Activated naive CD4-positive, alpha-beta T cell (primary cell): ENCODE measurements at places on chromosomes 2 and 18.

- DNase-seq, result no peak
These were observed 405.8 kb upstream of the SALL3 start for GRCh38 chr18:78573773-78574172.

- DNase-seq, result no peak
These were observed 2.2 kb downstream of the ST3GAL5 start for GRCh38 chr2:85886590-85886989.

DNA sequence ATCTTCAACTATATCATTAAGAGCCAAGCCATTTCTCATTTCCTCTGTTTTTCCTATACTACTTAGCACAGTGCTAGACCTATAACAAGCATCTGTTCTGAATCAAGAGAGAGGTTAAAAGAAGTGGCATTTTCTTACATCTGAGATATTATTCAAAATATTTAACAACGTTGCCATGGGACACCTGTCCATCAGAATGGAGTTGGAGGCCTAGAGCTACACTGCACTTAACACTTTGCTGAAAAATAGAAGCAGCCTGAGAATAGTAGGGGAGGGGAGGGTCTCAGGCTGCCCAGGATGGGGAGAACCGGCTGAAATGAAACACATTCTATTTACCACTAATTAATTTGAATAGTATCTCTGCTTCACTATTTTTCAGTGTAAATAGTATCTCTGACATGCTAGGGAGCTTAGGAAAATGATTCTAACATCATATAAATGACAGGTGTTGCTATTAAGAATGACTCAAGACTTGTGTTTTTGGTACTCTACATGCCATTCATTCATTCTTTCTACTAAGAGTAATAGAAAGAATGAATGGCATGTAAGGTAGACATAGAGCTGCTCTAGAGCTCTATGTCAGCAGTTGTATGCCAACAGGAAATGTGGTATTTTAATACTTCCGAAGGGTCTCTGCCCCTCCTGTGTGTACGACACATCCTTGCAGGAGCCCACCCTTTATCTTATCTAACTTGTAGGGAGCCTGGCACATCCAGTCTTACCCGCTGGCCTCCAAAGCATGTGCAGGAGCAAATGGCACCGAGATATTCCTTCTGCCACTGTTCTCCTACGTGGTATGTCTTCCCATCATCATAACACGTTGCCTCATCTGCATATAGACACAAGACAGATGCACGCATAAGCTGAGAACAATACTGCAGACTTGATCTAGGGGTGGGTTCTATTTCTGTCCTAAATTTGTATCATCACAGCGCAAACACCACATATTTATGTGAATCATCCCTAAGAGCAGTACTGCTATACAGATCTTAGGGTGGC is 52.6 kb downstream of the ATIC start:
- DNase-seq, result no peak

GRCh38 chr2:101036562-101036961 is 34.5 kb downstream of the RPL31 start:
- DNase-seq, result no peak

GRCh38 chr2:18378020-18378653 is 182.3 kb downstream of the RDH14 start:
- no peak for DNase-seq

DNA sequence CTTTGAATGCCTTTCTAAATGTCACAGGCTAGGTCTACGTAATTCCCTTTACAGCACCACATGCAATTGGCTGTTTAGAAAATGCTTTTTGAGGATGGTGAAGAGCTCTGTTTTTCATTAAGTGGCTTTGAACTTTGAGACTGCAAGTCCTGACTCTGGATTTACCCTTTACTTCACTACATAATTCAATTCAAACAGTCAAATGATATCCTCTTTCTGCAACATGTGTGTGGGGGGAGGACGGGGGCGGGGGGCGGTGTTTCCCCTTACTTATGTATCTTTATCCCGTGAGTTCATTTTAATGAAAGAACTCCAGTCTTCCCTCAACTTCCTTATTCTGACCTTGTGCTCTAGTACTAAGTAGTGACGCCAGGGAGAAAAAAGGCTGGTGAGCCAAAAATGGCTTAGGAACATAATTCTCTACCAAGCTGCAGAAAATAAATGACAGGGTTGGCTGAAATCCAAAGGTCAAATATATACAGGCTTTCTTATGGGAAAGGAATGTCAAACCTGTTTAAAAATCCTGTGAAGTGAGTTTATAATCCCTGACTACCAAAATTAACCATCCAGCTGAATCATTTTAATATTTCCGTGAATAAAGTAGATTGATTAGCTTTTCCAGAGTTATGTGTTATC is 119.6 kb downstream of the SLC8A1 start:
- DNase-seq, result no peak

DNA sequence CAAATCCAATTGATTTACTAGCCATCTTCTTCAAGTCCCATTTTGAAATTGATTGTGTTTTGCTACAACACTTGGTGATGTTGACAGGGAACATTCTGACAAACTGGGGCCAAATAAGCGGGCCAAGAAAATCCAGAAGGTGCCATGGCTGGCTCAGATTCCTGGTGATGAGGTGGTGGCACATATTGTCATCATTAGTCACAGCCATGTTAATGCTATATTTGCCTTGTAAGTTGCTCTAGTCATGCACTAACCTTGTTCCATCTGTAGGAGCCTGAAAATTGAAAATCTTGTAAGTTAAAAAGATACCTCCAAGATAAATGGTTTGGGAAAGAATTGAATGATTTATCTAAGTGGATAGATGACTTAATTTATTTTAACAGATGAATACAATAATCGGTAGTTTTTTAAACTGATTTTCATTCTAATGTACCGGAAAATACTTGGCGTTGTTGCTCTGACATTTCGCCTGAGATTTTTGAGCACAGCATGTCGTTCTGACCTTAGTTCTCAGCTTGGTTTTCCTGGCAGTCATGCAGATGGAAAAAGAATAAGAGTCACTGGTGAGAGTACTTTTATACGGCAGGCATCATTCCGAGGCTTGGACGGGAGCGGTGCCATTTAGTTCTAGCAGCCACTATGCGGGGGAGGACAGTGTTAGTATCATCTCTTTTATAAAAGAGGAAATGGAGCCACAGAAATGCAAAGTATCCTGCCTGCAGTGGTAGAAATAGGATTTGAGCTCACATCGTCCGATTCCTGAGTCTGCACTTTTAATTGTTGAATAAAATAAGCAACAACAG is 133.9 kb downstream of the ZNF532 start:
- DNase-seq, result no peak

DNA sequence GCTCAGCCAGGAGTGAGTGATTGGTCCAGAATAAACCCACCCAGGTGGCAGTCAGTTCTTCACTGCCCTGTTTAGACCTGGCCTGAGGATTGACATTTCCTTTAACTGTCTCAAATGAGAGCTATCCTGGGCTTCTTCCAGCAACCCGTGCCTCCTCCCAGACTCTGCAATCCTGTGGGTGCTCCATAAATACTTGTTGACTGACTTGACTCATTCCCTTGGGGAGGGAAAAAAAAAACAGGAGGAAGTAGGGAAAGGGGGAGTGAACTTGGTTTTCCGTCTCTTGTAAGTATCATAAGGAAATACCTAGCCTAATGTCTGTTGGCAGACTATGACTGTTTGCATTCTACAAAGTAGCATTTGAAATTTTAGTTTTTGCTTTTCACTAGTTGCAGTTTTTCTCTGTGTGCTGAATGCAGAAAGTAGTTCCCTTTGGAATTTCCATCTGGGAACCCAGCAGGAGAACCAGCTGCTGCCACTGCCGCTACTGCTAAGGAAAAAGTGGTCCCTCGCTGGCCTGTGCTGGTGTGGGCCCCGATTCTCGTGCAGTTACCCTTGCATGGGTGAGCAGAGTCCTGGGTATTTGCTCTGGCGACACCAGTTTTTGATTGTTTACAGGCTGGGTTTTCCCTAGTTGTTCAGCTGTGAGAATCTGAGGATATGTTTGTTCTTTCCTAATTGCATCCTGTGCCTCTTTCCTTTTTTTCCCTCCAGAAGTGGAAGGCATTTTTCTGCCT is 78.8 kb downstream of the TGOLN2 start:
- DNase-seq, result no peak

DNA sequence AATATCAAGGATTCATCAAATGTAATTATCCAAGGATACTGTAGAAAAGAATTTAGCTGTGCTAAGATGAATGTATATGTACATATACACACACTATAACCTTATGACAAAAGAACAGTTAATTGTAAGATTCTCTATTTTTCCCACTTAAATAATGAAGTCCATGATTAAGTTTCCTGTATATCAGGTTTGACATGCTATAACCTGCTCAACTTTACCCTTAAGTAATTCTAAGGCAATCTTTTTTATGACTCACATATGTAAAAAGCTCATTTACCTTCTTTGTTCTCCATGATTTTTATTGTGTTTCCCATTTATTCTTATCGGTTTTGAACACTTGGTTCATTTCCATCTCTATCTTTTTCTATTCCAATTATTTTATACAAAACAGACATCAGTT is 1213.1 kb upstream of the SLC39A10 start:
- DNase-seq, result no peak

DNA sequence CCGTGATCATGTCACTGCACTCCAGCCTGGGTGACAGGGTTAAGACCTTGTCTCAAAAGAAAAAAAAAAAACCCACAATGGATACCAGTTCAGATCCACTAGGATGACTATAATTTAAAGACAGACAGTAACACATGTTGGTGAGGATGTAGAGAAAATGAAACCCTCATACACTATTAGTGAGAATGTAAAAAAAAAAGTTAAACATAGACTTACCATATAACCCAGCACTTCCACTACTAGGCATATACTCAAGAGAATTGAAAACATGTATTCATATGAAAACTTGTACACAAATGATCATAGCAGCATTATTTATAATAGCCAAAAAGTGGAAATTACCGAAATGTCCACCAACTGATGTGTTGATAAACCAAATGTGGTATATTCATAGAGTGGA is 48.7 kb downstream of the KIF3C start:
- DNase-seq, result no peak

DNA sequence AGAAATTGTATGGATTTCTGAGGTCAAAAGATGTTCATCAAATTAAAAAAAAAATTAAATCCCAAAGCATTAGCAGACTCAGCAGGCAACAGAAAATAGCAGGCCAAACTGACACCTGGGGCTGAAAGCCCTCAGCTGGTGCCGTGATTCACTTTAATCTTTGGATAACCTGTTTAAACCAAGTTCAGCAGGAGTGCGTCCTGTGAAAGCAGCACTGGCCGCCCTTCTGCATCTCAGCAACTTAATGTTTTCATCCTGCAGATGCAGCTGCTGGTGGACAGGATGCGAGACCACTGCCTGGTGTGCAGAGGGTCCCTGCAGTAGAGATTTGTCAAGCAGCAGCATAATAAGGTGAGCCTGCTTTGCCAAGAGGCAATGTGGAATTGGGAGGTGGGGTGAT is 41.2 kb downstream of the CCDC68 start:
- DNase-seq, result no peak

- DNase-seq, result no peak
These were observed 19.4 kb upstream of the RMND5A start for GRCh38 chr2:86700690-86701089.

DNA sequence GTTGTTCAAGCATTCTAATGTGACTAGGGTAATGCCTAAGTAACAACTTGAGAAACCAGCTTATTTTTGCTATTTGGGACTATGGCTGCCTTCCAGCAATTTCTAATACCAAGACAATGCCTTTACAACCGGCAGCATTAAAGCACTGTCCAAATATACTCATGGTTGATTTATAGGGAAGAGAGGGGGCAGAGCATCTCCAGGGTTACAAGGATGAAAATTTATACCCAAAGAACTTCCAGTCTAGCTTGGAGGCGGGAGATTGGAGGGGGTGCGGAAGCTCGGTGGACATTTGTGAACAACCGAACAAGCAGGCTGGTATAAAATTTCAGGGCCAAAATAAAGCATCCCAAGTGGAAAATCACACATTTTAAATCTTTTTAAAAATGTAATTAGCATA is 294.9 kb upstream of the STON1 start:
- no peak for DNase-seq

GRCh38 chr18:47265197-47265596 is 13.7 kb upstream of the SKOR2 start:
- DNase-seq, result no peak

- DNase-seq, result no peak
These were observed 87.8 kb upstream of the RNU4ATAC start for GRCh38 chr2:121442889-121443288.

DNA sequence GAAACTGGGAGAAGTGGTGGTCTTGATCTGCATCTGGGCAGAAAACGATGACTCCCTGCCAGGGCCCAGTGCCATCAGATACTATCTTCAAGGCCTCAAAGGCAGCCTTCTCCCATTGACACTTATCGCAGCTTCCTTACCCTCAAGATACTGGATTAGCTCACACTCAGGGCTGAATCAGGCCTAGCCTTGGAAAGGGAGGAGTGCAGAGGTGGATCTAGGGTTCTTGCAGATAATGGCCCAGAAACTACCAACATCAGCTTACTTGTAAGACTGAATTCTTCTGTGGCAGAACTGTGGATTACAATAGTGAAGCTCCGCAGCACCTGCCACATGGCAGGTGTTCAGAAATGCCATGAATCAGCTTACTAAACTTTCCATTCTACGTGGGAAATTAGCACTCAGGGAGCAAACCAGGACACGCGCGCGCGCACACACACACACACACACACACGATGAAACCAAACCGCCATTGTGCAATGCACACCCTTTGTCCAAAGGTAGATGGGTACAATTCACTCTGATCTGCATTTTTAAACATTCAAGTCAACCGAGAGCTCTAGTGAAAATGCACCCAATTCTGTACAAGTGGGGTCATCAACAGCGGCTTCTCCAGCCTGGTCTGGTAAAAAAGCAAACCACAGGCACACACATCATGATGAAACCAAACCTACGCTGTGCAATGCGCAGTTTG is 26.3 kb upstream of the TMEM182 start:
- no peak for DNase-seq

DNA sequence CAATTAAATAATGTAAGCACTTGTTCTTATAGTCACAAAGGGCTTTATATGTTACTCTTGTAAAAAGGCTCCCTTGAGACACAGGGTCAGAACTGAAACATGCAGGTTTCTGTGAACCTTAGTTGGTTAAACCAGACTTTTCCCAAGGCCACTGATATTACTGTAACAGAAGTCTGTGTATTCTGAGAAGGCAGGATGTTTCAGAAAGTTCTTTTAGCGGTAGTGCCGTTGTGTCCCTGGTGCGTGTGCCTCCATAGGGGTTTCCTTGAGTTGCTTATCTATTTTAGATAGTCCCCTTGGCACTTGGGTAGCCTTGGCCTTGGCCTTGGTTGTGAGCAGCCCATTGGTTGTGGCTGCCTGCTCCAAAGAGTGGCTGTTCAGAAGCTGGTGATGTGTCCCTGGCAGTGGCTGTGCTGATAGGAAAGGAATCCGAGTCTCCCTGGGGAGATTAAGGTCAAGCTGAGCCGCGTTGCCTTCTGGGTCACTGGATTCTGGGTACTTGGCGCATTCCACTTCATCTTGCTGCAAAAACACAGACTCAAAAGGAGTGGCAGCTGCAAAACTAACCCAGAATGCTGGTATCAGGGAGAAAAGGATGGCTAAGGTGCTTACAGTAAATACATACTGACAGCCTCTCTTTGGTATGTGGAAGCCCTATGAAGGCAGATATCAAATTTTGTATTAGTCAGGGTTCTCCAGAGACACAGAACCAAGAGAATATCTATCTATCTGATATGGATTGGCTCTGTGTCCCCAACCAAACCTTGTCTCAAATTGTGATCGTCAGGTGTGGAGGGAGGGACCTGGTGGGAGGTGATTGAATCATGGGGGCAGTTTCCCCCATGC is 69.7 kb downstream of the FHOD3 start:
- DNase-seq, result no peak
